Mucosa of gallbladder (tissue), 1 donor: ENCODE measurements at places on chromosomes 11 and 22. TPM values are rescaled to one million over a fixed set of nuclear protein-coding genes. Genes with fewer than 3 reads are reported as not detected.
A peak's percentile ranks its signal among the peaks of the same experiment; 100 is the strongest.

Gene SAA2
- 20.3 TPM for total RNA-seq

Gene TUBGCP6
- 64.4 TPM for total RNA-seq

Gene SLC22A12
- total RNA-seq: not detected

DNA sequence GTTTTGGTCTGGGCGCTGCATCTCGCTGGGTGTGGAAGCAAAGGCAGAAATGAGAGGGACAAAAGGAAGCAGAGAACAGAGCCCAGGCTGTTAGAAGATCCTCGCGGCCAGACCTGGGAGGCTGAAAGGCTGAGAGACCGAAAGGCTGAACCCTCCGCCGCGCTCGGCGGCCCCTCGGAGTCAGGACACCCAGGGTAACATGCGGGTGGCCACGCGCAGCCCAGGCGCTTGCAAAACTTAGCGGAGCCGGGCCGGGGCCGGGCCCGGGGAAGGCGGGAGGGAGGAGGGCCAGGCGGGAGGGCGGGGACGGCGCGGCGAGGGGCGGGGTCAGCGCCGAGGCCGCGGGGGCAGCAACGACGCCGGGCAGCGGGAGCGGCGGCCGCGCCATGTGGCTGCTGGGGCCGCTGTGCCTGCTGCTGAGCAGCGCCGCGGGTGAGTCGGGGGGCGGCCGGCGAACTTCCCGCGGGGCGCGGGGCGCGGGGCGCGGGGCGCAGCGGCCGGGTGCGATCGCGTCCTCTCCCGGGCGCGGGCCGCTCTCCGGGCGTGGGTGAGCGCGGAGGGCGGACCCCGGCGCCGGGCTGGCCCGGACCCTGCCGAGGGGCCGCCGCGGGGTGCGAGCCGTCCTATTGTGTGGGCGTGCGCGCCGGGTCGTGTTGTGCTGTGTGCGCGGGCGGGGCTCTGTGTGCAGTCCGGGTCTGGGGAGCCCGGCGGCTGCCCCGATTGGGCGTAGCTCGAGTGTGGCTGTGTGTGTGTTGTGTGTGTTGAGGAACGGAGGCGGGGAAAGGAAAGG lies at the start of gene LDLRAD3:
Gene LDLRAD3, plus strand, starts transcription at position 350 of the 790 bp plus-strand sequence. Its CDS starts 37 bp downstream, at position 387.
- peak; percentile 66 for DNase-seq

- no peak for DNase-seq
These were observed 59.0 kb upstream of the CD82 start for GRCh38 chr11:44506375-44507016.

DNA sequence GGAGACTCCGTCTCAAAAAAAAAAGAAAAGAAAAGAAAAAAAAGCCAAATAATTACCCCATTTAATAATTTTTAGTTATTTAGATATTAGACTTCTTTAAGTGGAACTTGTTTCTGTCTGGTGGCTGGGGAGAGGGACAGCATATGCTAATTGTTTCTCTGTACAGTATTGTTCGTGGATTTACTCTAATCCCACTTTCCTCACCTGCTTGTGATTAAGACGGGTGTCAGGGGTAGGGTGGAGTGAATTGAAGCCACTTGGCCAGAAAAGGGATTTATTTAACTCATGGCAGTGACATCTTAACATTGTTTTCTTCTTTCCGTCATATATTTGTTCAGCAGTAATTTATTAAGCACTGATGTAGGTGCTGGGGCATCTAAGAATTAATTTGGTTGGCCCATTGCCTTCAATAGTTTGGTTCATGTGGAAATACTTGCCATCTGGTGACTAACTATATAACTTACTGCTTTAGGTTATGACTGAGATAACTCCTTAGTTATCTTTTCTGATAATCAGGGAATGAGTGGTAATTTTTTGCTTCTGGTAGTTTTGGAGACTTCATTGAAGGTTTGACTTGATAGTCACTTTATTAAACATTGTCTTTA lies 4.6 kb downstream of the TNRC6B start:
- DNase-seq: no peak

- no peak for DNase-seq
These were observed 14.8 kb downstream of the GAB2 start for GRCh38 chr11:78402847-78403246.

GRCh38 chr11:95671768-95672167 lies 117.8 kb downstream of the FAM76B start:
- peak; percentile 20 for DNase-seq

Gene SPTY2D1
- 24.4 TPM for total RNA-seq

DNA sequence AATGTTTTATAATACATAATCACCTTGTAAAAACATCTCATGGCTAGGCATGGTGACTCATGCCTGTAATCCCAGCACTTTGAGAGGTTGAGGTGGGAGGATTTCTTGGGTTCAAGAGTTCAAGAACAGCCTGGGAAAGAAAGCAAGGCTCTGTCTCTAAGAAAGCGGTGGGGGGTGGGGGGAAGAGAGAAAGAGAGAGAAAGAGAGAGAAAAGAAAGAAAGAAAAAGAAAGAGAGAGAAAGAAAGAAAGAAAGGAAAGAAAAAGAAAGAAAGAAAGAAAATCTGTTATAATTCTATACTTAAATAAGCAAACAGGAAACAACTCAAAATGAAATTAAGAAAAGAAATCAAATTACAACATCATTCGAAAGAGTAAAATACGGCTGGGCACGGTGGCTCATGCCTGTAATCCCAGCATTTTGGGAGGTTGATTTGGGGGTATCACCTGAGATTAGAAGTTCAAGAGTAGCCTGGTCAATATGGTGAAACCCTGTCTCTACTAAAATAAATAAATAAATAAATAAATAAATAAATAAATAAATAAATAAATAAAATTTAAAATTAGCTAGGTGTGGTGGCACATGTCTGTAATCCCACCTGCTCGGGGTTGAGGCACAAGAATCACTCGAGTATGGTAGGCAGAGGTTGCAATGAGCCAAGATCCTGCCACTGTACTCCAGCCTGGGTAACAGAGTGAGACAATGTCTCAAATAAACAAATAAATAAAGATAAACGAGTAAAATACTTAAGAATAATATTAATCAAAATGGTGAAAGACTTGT lies 65.4 kb downstream of the ZNF280B start:
- no peak for DNase-seq

- no peak for DNase-seq
These were observed 22.5 kb downstream of the SULT4A1 start for GRCh38 chr22:43839781-43840180.

Gene MMP1
- 99.4 TPM for total RNA-seq

DNA sequence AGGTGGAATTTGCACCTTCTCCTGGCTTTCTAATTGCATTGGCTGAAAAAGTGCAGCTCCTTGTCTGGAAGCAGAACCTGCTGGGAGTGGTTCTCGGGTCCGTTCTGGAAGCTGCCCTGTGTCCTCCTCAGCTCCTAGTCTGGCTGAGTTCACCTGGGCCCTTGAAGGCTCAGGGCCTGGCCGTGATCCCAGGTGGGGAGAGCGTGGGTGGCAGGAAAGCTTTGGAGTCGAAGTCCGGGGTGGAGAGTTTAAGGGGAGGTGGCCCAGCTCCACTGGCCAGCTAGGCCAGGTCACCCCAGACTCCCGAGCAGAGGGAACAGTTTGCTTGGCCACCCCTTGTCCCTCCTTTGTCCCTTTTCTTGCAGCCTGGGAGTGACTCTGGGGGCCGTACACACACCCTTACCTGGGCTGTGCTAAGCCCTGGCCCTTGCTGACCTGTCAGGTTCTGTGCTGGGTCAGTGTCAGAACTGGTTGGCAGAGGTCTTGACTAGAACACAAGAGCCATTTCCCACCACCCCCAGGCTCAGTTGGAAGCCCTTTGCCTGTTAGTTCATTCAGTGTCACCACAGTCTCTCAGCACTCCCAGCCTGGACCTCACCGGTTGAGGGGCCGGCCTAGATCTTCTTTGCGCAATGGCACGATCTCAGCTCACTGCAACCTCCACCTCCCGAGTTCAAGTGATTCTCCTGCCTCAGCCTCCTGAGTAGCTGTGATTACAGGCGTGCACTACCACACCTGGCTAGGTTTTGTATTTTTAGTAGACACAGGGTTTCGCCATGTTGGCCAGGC lies 37.3 kb downstream of the LRP5 start:
- DNase-seq: no peak

Gene CARD10
- total RNA-seq: 62.8 TPM

Gene ZNF70
- total RNA-seq: 6.8 TPM

DNA sequence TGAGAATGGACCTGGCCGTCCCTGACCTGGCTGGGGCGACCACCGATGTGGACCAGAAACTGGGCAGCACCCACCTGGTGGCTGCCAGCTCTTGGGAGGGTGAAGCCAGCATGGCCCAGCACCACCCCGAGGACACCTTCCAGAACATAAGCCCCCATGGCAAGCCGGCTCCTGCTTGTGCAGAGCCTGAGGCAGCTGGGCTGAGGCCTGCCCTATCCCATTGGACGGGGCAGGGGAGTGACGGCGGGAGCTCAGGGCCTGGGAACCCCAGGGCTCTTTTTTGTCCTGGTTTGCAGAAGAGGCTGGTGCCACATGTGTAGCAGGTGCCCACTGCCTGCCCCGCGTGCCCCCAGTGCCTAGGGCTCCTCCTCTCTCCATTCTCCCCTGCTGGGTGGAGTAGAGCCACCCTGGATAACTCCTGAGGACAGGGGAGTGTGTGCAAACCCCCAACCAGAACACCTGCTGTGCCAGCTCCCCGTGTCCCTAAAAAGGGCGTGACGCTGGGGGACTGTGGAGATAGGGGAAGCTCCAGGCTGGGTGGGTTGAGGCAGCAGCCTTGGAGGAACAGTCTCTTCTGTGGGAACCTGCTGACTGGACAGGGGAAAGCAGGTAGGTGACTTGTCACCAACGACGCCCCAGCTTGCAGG lies 11.9 kb downstream of the DUSP8 start:
- DNase-seq: no peak

GRCh38 chr11:75384438-75385080 lies 14.8 kb upstream of the RPS3 start:
- DNase-seq: peak; percentile 82

Gene OR56A1
- total RNA-seq: 0.03 TPM

Gene TIMP3
- total RNA-seq: 180 TPM

Gene SNAP29
- total RNA-seq: 34.6 TPM

- peak; percentile 71 for DNase-seq
These were observed 26.7 kb downstream of the CD44 start for GRCh38 chr11:35165423-35166368.

DNA sequence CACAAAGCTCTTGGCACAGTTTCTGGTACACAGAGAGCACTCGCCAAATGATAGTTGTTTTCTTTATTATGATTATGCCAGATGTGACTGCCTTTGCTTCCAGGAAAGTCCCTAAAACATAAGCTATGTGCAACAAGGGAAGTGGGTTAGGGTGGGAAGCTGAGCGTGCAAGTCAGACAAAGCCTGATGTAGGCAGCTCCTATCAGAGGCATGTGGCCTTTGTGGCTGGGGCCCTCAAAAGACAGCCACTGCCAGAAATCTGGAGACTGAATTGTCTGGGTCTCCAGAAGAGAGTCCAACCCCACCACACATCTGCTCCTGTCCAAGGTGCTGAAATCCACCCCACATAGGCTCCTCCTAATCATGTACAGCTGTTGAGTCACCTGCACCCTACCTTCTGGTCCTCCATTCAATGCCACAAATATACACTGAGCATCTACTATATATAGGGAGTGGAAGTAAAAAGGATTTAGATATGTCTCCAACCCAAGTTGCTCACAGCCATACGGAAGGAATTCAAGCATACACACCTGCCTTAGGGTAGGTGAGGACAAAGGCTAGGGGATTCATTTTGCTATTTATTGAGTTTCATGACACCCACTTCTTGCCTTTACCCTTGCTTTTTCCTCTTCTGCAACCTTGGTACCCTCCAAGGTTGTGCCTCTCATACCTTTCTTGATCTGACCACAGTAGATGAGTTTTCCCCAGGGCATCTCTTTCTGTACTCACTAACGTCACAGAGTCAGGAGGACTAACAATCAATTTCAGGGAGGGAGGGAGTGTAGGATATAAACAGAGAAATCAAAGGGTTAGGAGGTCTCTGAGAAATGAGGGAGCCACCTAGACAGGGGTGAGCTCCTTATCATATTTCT lies 12.4 kb downstream of the SEC14L3 start:
- DNase-seq: no peak

- no peak for DNase-seq
These were observed 875.3 kb downstream of the NTM start for GRCh38 chr11:132245403-132246385.
